Activated T-helper 1 cell treated with anti-CD3 and anti-CD28 coated beads, Interleukin-12 subunit alpha, Interleukin-12 subunit beta, Interleukin-2, Interleukin-4 antibody, amounts not matched to agents 30 ng/mL and 10 ng/mL and 1 ng/mL, durations not matched to agents 14 hours and 24 hours and 36 hours (primary cell): ENCODE measurements at places on chromosomes 6 and 20.

DNA sequence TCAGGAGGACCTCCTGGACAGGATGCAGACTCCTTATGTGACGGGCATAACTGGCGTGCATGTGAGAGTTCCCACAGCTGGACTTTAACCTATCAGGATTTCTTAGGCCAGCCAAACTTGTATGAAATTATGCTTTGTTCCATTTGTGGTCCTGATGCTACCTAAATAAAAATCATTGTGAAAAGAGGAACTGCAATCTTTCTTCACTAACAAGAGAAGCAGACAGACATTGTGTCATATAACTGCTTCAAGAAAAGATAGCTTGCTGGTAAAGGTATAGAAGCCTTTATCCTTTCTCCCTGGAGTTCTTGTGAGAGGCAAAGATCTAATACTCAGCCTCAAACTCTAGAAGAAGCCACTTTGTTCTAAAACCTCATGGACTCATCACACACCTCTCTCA is 87.5 kb upstream of the ENPP5 start:
- no peaks in the 10 kb centered on the region for H3K36me3 ChIP-seq
- H3K27ac ChIP-seq = no peak overlapping the region
- no peak for DNase-seq
- no peaks in the 10 kb centered on the region for H3K4me1 ChIP-seq
- H3K4me3 ChIP-seq = no peak overlapping the region

DNA sequence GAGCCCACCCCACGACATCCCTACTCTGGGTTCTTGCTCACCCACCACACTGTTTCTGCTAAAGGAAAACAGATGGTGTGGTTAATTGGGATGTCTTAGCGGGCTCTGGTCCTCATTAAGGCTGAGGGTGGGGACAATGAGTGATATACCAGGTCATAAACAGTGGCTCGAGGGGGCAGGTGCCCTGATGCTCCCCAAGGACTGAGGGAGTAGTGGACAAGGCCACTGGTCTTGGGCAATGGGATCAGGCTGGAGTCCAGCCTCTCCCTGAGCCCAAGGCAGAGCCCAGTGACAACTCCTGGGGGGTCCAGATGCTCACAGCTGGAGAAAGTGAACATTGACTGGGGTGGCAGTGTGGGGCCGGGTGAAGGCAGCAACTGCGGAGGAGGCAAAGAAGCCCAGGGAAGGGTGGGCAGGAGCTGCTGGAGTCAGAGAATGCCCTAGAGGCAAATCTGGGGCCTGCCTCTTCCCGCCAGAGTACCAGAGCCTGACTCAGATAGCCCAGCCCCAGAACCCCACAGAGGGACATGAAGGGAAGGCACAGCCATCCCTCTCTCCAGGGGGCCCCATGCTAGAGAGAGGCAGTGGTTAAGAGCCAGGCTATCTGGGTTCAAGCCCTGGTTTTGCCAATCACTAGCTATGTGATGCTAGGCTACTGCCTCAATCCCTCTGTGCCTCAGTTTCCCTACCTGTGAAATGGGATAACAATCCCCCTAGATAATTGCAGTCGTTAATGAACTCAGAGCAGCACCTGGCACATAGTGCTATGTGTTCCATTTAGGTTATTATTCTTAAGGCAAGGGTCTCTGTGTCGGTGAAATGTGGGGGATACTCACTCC is 72.3 kb downstream of the MRPL14 start:
- peaks cover 22% of the 10 kb centered on the region for H3K4me1 ChIP-seq
- peaks cover 3% of the 10 kb centered on the region for H3K27me3 ChIP-seq
- no peak for DNase-seq
- H3K36me3 ChIP-seq = no peaks in the 10 kb centered on the region

DNA sequence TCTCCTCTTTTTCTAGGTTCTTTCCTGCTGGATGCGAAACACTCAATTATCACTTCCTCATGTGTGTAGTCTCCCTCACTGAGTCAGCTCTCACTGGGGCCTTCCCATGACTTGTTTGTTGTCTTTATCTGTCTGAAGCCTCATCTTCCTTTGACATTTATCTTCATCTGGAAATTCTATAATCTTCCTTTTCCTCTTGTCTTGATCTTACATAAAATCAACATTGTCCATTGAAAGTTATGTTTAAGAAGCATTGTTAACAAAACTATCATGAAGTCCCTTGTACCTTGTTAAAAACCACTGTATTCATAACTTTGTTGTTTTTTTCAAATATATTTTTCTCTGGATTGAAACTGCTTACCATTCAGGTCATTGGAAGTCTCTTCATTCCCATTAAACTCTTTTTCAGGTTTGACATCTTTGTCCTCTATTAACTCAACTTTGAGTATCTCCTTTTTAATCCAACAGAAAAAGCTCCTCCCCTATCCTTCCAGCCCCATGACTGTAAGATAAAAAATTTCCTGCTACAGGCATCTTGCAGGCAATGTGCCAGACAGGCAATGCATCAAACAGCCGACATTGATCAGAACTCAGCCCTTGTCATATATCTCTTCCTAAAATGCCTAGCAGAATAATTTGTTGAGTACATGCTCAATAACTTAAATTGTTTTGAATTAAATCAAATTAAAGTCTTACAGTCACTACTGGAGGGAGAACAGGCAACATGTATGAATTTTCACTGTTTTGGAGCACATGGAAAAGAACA is 34.8 kb downstream of the MYLIP start:
- H3K27ac ChIP-seq = no peak overlapping the region
- H3K36me3 ChIP-seq = no peaks in the 10 kb centered on the region
- DNase-seq = no peak

GRCh38 chr20:41154436-41155176 is 17.3 kb downstream of the PLCG1 start:
- DNase-seq = no peak
- peaks cover 97% of the 10 kb centered on the region for H3K4me1 ChIP-seq
- H3K36me3 ChIP-seq = peaks cover 26% of the 10 kb centered on the region
- H3K27me3 ChIP-seq = no peaks in the 10 kb centered on the region
